ENCODE measurements at places on chromosomes 11 and 22.

GRCh38 chr11:113401718-113402117 is 14.1 kb downstream of the ANKK1 start:
- no peak overlapping the region for H3K27ac ChIP-seq
- no peaks in the 10 kb centered on the region for H3K36me3 ChIP-seq
- DNase-seq = no peak
- H3K4me1 ChIP-seq = no peaks in the 10 kb centered on the region
- no peaks in the 10 kb centered on the region for H3K27me3 ChIP-seq

- no peak for DNase-seq
- no peak overlapping the region for H3K27ac ChIP-seq
- no peaks in the 10 kb centered on the region for H3K36me3 ChIP-seq
- H3K27me3 ChIP-seq = no peaks in the 10 kb centered on the region
- no peaks in the 10 kb centered on the region for H3K4me1 ChIP-seq
Measured at GRCh38 chr11:19253153-19253745, 12.5 kb upstream of the E2F8 start.

GRCh38 chr11:126198648-126199047 is 12.8 kb downstream of the RPUSD4 start:
- H3K36me3 ChIP-seq = peaks cover 66% of the 10 kb centered on the region
- H3K27ac ChIP-seq = no peak overlapping the region
- no peak overlapping the region for H3K4me3 ChIP-seq
- DNase-seq = no peak
- H3K27me3 ChIP-seq = no peaks in the 10 kb centered on the region

- H3K27ac ChIP-seq = no peak overlapping the region
- no peak overlapping the region for H3K4me3 ChIP-seq
- no peaks in the 10 kb centered on the region for H3K36me3 ChIP-seq
- no peaks in the 10 kb centered on the region for H3K27me3 ChIP-seq
Measured at GRCh38 chr22:45425531-45426265, 12.2 kb downstream of the RIBC2 start.

DNA sequence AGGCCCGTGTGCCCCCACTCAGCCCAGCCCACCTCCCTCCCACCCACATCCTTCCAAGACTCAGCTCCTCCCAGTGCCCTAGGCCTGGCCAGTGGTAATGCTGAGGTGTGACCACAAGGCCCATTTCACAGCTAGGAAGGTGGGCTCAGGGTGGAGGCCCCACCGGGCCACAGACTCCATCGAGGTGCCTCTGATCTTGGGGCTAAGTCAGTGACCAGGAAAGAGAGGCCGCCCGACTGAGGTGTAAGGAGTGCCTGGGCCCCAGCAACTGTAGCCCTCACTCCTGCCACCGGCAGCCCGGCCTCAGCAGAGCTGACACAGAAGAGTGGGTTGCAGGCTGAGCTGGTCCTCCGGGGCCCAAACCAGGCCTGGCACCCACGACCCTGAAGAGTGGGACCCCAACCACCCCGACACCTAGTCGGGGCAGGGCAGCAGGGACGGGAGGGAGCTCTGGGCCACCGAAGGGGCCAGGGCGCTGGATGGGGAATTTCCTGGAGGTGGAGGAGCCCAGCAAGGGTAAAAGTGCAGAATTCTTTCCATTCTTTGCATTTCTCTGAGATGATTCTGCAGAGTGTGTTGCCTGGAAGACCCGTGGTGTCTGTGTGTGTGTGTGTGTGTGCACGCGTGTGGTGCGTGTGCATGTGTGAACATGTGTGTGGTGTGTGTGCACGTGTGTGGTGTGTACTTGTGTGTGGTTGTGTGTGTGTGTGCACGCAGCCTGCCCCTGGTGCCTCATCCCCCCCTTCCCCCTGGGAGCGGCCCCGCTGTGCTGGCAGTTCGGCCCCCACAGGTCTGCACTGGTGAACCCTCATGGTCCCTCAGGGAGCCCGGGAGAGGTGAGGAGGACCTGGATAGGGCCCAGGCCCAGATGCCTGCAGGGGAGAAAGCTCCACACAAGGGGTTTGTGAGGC is 8.3 kb upstream of the PIM3 start:
- H3K27me3 ChIP-seq = no peaks in the 10 kb centered on the region
- H3K36me3 ChIP-seq = no peaks in the 10 kb centered on the region
- H3K27ac ChIP-seq = no peak overlapping the region
- no peak for DNase-seq
- H3K4me1 ChIP-seq = no peaks in the 10 kb centered on the region

DNA sequence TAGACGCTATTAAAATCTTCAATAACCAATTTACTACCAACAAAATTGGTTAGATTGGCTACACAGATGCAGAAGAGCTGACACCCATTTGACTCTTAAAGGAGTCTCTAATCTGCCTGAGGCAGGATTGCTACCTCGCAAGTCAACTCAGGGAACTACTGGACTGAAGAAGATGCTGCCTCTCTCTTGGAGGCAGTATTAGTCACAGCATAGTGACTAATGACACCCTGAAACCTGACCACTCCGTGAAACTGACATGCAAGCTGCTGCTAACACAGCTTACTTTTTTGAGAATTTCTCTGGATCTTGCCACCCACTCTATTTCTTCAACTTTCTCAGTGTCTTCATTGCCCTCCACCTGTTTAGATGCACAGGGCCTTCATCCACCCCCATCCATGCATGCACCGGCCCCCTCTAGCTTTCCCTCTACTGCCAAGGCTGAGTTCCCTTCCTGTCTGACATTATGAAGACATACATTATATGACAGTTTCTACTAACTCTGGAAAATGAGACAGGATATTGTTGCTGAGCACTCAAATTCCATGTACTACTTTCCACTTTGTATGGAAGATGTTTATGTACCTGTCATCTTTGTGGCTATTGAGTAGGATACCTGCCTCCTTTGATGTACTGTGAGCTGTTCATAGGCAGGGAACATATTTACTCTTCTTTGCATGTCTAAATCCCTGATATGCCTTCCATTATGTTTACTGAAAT is 183.2 kb downstream of the MSANTD4 start:
- no peak for DNase-seq
- no peaks in the 10 kb centered on the region for H3K36me3 ChIP-seq

Data from effector memory CD4-positive, alpha-beta T cell (primary cell).